Activated naive CD8-positive, alpha-beta T cell treated with anti-CD3 and anti-CD28 coated beads for 36 hours (primary cell): ENCODE measurements at places on chromosomes 1 and 21.

- no peak for DNase-seq
Observed at GRCh38 chr1:235971020-235971419, 93.9 kb downstream of the NID1 start.

DNA sequence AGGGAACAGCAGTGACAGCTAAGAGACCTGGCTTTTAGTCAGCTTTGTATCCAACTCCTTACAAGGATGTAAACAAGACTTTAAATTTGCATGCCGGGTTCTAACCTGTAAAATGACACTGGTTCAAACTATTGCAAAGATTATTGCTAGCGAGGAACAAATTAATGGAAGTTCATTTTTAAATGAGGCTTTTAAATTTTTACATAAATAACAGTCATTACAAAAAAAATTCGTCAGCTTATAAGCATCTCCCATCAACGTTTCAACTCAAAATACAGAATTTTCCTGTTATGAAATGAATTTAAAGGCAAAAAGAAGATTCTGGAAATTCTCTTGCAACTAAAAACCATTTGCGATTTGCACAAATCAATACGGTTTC, 668 bp downstream of the KIF14 start:
- no peak for DNase-seq

DNA sequence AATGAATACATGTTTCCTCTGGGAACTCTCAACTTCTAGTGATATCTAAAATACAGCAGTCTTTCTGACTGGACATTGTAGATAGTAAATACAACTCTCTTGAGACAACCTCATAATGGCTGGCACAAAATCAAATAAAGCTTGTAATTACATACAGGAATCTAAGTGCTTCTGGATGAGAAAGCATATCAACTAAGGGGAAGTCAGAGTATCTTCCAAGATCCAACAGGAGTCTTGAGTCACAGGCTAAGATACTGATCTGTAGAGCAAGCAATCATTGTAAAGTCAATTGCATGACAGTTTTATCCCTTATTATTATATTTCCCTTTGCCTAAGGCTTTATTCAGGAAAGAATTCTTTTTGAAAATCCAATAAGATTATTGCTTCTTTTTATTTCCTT, 249.9 kb downstream of the LRRIQ3 start:
- DNase-seq = no peak

DNA sequence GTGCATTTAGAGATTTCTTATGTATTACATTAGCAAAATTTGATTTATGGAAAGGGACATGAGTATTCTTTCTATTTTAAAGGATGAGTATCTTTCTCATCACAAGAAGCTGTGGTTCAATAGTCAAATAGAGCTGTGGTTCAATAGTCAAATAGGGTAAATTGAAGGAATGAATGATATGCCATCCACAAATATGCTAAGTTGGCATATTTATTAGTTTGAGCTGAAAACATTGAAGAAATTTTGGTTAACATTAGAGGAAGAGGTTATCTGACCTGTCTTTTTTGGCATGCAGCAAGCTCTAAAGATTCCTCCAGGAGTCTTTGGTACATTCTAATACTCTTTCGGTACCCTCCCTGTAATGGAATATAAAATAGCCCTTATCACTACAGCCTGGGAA, 4.8 kb downstream of the OR2L8 start:
- DNase-seq = no peak

- DNase-seq = no peak
Observed at GRCh38 chr1:7284839-7285435, 486.2 kb upstream of the VAMP3 start.

DNA sequence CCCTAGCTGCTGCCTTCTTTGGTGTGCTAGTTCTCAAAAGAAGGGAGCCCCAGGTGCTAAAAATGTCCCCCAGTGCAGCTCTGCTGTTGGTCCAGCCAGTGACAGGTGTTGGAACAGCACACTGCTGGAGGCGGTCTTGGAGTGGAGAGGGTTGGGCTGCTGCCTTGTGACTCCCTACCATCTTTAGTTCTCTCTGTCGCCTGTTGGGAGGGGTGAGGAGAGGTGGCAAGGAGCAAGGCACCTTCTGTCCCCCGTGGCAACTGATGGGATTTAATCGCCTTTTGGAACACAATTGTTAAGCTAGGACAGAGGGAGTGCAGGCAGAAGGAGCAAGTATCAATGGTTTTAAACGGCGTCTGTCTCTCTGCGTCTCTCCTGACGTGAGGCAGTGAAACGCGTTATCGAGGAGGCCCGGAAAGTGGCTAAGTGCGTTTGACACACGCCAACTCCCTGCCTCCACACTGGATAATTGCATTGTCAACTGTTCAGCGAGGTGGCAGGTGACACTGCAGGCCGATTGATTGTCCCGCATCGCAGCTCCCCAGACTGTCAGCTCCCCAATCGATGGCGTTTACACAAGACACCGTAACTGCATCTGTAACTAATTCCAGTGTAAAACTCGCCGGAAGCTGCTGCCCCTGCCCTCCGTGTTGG, 34.0 kb downstream of the TMEM53 start:
- DNase-seq = no peak

- DNase-seq = no peak
Observed at GRCh38 chr21:25381936-25382452, 225.3 kb downstream of the MRPL39 start.

- no peak for DNase-seq
Observed at GRCh38 chr1:89005286-89006151, 13.1 kb upstream of the KYAT3 start.

DNA sequence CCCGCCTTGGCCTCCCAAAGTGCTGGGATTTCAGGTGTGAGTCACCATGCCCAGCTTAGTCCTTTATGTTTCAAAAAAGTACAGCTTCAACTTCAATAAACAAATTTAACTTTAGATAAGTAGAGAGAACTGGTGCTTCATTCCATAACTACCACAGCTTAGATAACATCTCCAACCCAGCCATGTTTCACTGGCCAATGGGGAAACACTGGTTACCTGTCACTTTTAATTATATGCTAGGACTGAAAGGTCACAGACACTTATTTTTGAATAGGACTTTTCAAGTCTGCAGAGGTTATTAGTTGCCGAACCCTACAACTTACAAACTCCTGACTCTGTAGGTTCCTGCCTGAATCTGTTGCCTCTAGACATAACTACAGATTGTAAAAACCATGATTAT, 56.5 kb upstream of the ST6GALNAC3 start:
- DNase-seq = no peak

- DNase-seq = no peak
Observed at GRCh38 chr1:229434005-229434640, at the start of gene ACTA1. Gene ACTA1, minus strand, starts transcription at chr1:229434094. Its CDS starts 979 bp downstream, at chr1:229433115.

- DNase-seq = no peak
Observed at GRCh38 chr21:38930066-38930465, 124.3 kb downstream of the ETS2 start.

DNA sequence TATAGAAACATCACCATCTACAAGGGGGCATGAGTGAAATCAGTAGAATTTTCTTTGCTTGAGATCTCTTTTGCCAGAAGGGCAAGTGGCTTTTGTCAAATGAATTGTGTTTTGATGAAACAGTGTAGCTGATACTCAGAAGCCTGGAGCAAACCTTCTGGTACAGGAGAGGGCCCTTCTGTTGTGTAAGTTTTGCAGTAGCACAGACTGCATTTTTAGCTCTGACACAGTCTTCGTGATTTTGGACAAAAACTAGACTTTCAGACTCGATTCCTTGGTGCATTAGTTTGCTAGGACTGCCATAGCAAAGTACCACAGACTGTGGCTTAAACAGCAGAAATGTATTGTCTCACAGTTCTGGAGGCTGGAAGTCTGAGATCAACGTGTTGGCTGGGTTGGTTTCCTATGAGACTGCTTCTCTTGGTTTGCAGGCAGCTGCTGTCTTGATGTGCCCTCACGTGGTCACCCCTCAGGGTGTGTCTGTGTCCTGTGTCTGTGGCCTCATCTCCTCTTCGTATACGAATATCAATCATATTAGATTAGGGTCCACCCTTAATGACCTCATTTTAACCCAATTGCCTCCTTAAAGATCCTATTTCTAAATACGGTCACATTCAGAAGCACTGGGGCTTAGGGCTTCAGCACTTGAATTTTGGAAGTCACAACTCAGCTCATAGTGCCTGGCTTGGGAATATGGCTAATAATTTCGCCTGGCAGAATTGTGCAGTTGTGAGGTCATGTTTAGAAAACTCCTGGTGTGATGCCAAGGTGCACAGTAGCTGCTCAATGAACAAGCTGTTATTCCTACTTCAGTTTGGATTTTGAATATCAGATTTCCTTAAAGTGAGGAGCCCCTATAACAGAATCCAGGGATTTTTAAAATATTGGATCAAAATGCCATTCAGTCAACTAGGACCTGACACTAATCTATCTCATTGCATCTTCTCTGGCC, 21.2 kb upstream of the DISC1 start:
- no peak for DNase-seq

GRCh38 chr1:198612471-198613260, 26.2 kb upstream of the PTPRC start:
- no peak for DNase-seq

DNA sequence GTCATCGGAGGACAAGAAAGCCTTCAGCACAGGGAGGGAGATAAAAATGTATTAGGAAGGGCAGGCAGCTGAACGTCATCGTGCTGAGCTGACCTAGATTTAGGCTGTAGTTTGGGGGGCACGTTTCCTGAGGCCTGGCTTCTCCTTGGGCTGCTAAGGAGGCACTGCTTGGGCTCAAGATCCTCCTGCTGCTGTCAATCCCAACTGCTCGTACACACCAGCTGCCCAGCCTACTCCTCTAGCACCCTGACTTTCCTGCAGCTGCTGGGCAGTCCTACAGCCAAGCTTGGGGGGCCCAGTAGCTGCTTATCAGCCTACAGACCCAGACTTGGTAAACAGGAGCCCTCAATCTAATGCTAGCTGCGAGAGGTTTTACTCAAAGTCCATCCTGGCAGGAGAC, 6.2 kb downstream of the TMEM35B start:
- DNase-seq = no peak

GRCh38 chr1:25927521-25928265, 21.5 kb upstream of the STMN1 start:
- no peak for DNase-seq

- no peak for DNase-seq
Observed at GRCh38 chr1:95207223-95207935, 26.6 kb upstream of the RWDD3 start.

- no peak for DNase-seq
Observed at GRCh38 chr1:12447849-12448312, 170.1 kb downstream of the DHRS3 start.

GRCh38 chr1:226371866-226372490, 35.9 kb downstream of the PARP1 start:
- no peak for DNase-seq

DNA sequence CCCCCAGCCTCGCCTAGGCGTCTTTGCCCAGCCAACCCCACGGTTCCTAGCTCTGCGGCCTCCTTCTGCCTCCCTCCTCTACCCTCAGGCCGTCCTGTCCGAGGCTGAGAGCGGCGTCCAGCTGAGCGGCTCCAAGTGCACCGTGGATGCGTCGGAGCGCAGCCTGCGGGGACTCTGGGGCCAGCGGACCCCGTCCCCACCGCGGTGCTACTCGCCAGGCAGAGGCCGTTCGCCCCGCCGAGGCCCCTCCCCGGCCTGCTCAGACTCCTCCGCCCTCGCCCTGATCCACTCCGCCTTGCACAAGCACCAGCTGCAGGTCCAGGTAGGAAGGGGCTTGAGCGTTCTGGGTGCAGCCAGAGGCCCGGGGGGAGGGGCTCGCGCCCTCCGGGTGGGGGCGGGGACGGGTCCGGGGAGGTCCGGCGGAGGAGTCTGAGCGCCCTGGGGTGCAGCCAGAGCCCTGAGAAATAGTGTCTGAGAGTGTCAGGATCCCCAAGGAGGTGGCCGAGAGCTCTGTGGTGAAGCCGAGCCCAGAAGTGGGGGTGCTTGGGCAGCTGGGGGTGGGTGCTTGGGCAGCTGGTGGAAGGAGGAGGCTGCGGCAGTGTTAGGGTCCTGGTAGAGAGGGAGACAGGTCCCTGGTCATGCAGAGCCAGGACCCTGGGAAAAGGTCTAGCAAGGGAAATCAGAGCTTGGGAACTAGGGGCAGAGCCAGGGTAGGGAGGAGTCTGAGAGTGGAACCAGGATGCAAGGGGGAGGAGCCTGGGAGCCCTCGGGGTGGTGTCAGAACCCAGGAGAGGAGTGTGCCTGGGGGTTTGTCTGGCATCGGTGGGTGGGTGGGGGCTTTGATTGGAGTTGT, 3.2 kb upstream of the NBPF3 start:
- no peak for DNase-seq

DNA sequence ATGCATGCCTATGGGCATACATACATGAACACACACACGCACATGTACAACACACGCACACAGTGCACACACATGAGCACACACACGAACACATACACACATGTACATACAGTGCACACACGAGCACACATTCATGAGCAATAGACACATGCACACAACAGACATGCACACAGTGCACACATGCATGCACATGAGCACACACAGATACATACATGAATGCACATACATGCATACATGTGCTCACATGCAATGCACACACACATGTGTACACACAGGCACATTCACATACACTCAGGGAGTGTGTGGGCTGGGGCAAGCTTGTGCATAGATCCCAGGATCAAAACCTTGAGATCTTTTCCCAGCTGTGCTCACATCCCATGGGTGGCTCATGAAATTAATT, 18.9 kb downstream of the CRYAA start:
- DNase-seq = no peak

DNA sequence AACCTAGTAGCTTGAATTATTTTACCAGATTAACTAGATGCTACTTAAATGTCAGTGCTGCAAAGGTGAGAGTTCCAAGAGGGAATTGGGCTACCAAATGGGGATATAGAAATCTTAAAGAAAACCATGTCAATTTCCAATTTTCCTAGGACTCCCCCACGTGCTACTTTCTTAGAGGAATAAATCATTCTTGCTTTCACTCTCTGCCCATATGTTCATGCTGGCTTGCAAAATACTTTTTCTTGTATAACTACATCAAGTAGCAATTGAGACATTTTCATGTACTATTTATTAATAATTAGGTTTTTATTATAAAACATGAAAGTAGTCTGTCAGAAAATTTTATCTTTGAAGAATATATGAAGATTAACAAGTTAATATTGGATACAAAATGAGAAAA, 11.8 kb downstream of the KCNK2 start:
- DNase-seq = no peak

- DNase-seq = no peak
Observed at GRCh38 chr1:19425646-19426239, 59.6 kb downstream of the CAPZB start.

DNA sequence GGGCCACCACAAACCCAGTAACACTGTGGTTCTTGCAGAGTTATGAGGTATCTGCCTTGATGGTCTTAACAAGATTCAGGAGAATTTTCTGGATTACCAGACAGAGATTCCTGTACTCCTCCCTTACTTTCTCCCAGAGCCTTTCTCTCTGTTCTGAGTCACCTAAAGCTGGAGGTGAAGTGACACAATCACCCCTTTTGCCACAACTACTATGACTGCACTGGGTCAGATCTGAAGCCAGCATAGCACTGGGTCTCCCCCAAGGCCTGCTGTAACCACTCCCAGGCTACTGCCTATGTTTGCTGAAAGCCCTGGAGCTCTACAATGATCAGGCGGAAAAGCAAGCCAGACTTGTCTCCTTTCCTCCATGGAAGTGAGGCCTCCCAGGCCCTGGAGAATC, 156.7 kb upstream of the NEGR1 start:
- no peak for DNase-seq

GRCh38 chr1:22044690-22045420, 7.7 kb upstream of the CDC42 start:
- DNase-seq = no peak
